Right ventricle myocardium superior (tissue), 1 donor: ENCODE measurements at places on chromosomes 3 and 15.

DNA sequence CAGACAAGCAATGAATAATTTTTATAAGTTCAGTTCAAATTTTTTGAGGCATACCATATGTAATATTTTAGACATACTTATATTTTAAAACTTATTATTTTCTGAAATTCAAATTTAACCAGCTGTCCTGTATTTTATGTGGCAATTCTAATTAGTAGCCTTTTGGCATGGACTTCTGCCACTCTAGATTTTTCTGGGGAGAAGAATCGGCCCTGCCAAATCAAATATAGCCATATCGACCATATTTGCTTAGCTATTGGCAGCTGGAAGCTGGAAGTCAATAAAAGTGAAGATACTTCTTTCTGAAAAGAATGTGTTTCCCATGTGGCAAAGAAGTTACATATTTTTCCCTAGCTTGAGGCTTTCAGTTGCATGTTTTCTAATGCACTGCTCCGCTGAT is 9.4 kb upstream of the RBMS3 start:
- no peak for DNase-seq

DNA sequence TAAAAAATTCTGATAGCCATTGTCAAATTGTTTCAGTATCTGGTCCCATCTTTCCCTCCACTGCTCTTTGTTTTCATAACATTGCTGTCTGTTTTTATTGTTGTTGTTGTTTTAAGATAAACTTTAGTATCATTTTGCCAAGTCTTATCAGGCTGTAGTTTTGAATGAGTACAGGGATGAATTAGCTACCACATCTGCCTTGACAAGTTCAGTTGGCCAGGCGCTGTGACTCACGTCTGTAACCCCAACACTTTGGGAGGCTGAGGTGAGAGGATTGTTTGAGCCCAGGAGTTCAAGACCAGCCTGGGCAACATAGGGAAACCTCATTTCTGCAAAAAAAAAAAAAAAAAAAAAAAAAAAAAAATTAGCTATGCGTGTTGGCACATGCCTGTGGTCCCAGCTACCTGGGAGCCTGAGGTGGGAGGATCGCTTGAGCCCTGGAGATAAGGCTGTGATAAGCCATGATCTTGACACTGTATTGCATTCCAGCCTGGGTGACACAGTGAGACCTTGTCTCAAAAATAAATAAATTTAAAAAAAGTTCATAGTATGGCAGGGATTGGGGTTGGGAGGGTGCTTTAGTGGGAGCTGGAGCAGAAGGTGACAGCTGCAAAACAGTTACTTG is 8.3 kb upstream of the ANKDD1A start:
- no peak for DNase-seq

DNA sequence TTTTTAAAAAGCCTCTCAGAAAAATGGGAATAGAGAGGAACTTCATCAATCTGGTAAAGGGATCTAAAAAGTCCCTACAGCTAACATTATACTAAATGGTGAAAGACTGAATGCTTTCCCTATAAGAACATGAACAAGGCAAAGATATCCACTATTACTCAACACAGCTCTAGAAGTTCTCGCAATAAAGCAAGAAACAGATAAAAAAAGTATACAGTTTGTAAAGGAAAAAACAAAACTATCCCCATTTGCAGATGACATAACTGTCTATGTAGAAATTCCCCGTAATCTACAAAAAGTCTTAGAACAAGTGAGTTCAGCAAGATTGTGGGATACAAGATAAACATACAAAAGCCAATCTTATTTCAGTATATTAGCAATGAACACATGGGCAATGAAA is 15.4 kb downstream of the EDC3 start:
- DNase-seq, result no peak

- DNase-seq, result peak; percentile 82
Observed at GRCh38 chr3:72887705-72888545, at the start of gene GXYLT2. Gene GXYLT2 (plus strand): TSS chr3:72888046. CDS start chr3:72888234, 188 bp downstream.

DNA sequence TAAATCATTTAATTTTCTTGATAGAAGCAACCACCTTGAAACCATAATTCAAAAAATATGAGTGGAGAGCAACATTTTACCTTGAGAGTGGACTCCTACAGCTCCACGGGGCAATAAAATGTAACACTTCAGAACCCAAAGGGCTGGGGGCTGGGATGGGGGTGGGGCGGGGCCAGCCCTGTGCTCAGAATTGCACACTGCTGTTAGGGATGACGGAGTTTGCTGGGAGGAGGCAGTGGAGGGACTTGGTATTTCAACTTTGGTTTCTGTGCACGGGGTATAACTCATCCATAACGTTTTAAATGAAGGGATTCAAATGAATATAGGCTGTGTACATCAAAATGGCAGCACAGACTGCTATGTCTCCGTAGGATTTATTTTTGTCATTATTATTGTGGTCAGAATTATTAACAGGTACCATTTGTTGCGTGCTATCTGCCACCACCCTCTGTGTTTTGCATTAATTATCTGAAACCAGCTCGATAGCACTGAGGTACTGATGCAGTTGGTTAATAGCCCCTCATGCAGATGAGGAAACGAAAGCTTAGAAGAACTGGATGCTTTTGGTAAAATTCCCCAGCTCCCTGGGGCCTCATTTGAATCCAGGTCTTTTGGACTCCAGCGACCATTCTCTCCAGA is 29.4 kb upstream of the WNT5A start:
- DNase-seq, result no peak

GRCh38 chr15:63826528-63826927 is 7.2 kb downstream of the HERC1 start:
- DNase-seq, result no peak

DNA sequence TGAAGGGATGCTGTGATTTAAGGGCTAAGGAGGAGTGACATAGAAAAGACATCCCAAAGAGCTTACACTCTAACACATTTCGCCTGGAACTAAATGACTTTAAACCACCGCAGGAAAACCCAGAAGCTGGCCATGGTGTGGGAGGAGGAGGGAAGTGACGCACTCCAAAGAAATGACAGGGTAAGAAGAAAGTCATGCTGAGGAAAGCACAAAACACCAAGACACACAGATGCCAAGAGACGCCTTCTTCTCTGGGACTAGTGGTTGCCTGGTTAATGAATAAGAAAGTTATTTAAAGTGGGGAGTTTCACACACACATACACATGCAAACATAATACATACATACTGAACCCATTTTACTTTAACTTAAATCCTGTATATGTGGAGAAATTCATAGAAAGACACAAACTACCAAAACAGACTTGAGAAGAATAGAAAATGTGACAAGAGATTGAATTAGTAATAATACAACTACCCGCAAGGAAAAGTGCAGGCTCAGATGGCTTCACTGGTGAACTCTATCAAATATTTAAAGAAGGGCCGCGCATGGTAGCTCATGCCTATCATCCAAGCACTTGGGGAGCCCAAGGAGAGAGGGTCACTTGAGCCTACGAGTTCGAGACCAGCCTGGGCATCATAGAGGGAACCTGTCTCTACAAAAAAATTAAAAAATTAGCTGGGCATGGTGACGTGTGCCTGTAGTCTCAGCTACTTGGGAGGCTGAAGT is 125.5 kb downstream of the NSMCE3 start:
- no peak for DNase-seq

DNA sequence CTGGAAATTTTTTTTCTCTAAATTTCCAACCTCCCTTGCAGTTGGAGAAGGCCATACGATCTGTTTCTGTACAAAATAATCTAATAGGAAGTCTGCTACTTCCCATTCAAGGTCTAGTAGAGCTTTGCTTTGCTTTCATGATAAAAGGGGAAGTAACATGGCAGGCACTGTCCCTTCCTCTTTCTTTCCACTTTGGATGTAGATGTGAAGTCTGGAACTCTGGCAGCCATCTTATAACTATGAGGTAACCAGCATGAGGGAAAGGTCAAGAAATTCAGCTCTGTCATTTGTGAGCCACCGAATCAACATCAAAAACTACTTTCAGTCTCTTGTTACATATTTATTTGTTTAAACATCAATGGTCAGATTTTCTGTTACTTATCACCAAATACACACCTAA is 156.3 kb downstream of the MTHFS start:
- DNase-seq, result no peak

GRCh38 chr15:89356634-89357298 is 22.1 kb upstream of the POLG start:
- DNase-seq, result no peak

DNA sequence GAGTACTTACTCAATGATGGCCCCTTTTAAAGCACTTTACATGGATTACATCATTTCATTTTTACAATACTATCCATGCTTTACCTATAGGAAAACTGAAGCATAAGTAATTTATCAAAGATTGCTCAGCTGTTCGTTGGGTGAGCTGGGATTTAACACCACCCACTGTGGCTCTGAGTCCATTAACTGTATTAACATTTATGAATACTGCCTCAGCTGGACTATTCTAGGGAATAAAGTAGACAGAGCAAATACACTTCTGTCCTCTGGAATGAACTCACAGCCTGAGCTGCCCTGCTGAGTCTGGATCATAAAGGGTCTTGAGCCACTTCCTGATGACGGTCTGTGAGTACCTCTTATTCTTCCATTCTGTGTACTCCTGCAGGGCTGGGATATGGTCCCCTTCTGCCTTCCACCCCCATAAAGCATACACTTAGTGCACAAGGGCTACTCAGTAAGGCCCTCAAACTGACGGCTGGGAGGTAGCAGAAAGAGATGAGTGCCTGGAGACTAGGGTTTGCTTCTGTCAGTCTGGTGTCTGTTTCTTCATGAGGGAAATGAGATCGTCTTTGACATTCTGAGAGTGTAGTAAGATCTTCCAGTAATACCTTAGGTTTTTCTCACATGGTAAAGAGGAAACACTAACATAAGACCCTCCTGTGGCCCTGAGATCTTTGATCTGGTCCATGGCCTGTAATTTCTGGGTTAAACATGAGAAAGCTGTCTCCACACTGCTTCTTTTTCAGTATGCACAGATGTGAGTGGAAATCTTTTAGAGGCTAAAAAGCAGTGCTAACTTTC is 12.6 kb upstream of the ST6GAL1 start:
- no peak for DNase-seq

DNA sequence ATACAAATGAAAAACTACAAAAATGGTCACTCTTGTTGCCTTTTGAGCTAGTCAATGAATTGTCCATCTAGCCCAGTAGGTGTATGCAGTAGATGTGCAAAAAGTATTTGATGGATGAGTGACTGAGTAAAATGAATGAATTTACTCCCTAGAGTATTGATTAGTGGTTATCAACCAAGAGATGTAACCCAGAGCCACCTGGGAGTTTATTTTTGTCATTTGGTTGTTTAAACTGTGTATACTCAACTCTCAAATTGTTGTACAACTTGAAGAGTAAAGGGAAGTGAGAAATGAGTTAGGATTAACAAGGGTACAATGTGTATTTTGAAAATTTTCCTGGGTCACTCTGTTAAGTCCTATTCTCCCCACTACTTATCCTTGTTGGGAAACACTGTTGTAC is 124.1 kb upstream of the TMCO5A start:
- DNase-seq, result no peak

GRCh38 chr3:177491296-177492032 is 294.2 kb upstream of the TBL1XR1 start:
- no peak for DNase-seq

- no peak for DNase-seq
Observed at GRCh38 chr3:42214064-42214463, 51.9 kb downstream of the CCK start.

DNA sequence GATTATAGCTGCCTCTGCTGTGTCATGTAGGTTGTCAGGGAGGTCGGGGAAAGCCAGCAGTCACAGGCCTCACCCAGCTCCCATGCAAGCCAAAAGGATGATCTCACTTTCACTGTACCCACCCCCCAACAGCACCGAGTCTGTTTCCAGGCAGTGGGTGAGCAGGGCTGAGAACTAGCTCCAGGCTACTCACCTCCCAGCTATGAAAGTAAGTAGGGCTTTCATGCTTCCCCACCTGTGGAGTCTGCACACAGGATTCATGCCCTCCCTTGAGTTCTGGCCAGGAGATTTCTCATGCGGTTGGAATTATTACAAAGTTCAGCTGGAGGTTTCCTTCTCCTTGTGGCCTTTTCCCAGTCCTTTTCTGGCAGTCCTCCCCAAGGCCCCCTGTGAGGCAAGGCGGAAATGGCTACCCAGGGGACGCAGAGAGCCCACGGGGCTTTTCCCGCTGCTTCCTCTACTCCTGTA is 356.2 kb downstream of the SV2B start:
- DNase-seq, result no peak

DNA sequence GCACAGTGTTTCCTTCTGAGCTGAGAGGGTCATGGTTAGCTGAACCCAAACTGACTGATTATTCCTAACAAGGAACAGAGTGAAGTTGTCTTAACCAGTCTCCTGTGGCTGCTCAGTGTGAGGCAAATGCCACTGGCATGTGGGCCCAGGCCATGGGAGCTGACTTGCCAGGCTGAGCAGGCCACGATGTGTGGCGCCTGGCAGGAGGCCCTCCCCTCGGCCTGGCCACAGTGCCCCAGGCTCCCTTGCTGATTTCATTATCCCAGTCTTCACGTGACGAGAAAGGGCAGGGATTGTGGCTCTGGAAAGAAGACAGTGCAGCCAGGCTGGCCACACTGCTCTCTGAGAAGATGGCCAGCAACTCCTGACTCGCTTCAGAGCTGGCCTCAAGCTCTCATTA is 58.8 kb downstream of the SLCO2A1 start:
- DNase-seq, result no peak

DNA sequence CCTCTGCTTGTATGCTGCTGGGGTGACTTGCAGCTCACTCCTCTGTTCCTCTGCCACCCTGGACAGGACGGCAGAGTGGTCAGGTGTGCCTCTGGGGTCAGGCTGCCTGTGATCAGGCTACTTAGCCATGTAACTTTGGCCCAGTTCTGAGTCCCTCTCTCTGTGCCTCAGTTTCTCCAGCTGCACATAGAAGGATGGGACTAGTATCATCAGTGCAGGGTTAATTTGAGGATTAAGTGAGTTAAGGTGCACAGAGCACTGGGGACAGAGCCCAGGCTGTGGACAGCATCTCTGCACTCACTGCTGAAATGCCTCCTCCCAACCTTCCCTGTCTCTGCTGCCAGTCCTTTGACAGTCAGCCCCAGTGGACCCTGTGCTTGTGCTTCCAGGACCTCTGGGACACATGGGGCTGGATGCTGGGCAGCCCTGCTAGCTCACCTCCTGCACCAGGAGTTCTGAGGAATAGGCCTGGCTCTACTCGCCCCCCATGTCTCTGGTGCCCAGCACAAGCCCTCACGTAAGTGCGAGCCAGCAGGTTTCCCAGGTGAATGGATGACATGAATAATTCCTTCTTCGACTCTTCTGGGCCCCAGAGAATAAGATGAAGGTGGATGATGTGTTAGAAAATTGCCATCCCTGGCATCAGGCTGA is 19.3 kb upstream of the PRR23E start:
- no peak for DNase-seq
